ENCODE measurements at places on chromosomes 16 and 17.
A peak's percentile ranks its signal among the peaks of the same experiment; 100 is the strongest.

DNA sequence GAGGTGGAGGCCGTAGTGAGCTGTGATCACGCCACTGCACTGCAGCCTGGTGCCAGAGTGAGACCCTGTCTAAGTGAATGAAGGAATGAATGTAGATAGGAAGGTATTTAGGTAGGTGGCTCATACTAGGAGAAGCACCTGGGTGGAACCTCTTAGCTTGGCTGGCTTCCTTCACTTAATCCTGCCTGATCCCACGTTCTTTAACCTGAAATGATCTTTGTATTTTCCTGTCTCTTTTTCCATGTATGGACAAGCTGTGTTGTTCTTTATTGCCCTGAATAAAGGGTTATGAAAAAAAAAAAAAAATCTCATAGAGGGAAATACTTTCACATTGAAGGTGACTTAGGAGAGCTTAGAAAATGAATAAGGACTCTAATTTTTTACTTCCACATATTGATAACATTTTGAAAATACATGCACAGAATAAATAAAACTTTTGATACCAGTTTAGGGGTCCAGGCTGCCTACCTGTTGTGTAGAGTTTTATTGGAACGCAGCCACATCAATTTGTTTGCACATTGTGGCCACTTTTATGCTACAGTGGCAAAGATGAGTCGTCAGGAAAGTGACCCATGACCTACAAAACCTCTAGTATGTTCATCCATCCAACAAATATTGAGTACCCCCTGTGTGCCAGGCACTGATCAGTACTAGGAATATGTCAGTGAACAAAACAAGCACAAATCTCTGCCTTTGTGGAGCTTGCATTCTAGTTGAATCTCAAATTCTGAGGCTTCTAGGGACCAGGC lies 44.6 kb downstream of the VPS35L start:
- no peak for DNase-seq

DNA sequence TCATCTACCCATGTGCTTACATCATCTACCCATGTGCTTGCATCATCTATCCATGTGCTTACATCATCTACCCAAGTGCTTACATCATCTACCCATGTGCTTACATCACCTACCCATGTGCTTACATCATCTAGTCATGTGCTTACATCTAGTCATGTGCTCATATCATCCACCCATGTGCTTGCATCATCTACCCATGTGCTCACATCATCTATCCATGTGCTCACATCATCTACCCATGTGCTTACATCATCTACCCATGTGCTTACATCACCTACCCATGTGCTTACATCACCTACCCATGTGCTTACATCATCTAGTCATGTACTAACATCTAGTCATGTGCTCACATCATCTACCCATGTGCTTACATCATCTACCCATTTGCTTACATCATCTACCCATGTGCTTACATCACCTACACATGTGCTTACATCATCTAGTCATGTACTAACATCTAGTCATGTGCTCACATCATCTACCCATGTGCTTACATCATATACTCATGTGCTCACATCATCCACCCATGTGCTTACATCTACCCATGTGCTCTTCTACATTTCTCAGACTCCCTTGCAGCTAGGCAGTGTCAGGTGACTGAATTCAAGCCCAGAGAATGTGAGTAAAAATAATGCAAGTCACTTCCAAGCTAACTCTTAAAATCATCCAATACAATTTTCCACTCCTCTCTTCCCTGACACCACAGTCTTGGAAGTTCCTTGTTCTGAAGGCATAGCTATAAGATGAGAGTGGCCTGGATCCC lies 196.8 kb downstream of the CBLN1 start:
- DNase-seq, result no peak

GRCh38 chr16:3028716-3029319 lies 5.0 kb downstream of the THOC6 start:
- DNase-seq, result no peak

- peak; percentile 79 for DNase-seq
Observed at GRCh38 chr16:3007957-3008689, 4.6 kb upstream of the CLDN9 start.

DNA sequence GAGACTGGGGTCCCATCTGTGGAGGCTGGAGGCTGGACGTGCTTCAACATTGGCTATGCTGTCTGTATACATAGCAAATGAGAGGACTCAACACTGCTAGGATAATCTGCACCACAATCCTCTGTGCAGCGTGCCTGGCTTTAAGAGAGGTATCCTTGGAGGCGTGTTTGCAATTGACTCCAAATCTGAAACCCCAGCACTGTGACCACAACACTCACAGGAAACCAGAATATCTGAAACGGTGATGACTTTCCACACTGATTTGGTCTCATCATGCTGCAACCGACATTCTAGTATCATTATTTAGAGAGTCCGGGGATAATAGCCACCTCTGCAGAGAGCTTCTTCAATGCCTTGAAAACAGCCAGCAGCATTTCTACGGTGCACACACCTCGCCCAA lies 35.1 kb downstream of the TLE7 start:
- DNase-seq, result peak; percentile 25

GRCh38 chr16:88767546-88768070 lies 17.4 kb downstream of the PIEZO1 start:
- peak; percentile 39 for DNase-seq

GRCh38 chr16:57809276-57810196 lies 7.2 kb upstream of the KIFC3 start:
- DNase-seq, result no peak

GRCh38 chr16:10994571-10994970 lies 50.2 kb downstream of the CLEC16A start:
- no peak for DNase-seq

- no peak for DNase-seq
Observed at GRCh38 chr17:31824766-31825360, 34.2 kb downstream of the COPRS start.

DNA sequence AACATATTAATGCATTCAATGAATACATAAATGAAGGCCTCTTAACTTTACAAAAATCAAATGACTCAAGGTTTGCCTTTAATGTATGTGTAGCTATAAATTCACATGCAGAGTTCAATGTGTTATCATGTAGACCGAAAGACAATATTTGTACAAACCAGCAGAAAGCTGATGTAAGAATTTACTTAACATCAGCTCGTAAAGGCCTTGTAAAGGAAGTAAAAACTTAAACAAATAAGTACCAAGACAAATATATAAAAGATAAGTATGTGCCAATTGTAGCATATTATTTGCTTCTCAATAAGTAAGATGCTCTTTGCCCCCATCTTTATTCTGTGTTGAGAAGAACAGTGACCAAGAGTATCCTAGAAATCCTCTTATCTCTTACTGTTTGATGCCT lies 105.7 kb downstream of the SYCE1L start:
- DNase-seq, result no peak

- DNase-seq, result no peak
Observed at GRCh38 chr17:44548376-44549230, 8.7 kb upstream of the FZD2 start.

- DNase-seq, result peak; percentile 29
Observed at GRCh38 chr16:81939164-81940056, 71.9 kb downstream of the SDR42E1 start.

DNA sequence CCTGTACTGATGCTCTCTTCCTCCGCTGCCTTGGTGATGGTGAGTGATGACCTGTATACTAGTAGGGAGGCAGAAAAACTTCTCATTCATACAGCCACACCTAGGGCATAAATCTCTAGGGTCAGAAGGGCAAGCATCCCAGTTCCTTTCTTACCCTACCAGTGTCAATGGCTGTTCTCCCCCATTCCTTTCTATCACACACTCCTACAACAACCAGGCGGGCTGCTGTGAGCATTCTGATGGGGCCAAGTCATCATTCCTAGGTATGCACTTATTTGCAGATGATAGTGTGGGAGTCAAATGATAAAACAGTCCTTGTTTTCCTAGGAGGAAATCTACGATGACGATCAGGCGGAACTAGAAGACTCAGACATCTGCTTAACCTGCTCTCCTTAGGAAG lies 14.0 kb upstream of the SLC6A4 start:
- DNase-seq, result no peak

- DNase-seq, result no peak
Observed at GRCh38 chr16:84471966-84472365, 32.5 kb downstream of the MEAK7 start.

GRCh38 chr16:68749432-68749831 lies 12.3 kb downstream of the CDH1 start:
- DNase-seq, result no peak

DNA sequence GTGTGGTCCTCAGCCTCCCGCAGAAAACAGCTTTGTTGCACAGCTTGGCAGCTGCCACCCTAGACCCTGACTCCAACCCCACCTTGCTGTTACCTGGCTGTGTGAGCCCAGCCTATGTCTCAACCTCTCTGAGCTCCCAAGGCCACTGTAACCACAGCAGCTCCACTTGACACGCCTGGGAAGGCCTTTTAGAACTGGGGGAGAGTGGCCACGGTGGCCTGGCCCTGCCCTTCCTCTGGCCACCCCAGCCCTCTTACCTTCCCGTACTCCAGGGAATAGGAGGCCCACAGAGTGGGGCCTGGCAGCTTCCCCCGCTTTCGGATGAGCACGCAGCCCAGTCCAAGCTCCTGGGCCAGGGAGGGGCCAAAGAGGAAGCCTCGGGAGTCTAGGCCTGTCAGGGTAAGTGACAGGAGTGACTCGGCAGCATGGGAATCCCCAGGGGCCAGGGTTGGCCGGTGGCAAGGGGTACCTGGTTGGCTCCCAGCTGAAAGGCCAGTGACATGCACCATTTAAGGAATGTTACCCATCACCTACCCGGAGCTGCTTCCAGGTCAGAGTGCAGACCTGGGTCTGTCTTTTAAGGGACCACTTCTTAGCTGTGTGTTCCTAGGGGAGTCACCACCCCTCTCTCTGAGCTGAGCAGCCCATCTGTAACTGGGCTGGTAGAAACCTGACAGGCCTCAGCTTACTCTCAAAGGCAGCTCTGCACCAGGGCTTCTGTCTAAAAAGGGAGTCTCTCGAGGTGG lies 1.4 kb downstream of the APRT start:
- DNase-seq, result peak; percentile 77

DNA sequence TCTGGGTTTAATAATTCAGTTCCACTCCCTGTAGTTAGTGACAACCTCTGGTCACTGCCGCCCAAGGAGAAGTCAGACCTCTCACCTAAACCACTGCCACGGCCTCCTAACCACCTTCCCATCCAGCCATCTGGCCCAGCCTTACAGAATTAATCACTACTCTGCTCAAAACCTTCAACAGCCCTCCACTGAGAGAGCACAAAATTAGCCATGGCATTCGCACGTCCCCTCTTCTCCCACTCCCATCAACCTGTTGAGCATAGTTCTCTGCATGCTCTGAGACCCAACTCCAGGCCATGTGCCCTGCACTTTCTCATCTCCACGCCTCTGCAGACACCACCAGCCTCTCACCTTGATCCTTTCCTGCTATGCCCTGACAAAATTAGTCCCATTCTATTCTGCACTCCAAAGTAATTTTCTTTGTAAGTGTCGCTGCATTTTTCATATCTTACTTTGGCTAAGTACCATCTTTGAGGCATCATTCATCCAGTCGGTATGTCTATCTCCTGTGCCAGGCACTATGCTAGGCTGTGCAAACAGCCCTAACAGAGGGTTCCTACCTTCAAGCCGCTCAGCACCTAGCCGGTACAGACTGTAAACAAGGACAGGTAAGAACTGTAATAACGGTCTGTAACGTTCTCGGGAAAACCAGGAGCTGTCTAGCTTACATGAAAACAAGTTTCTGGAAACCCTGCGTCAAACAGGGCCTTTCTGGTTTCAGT lies 963 bp downstream of the COPRS start:
- peak; percentile 35 for DNase-seq

DNA sequence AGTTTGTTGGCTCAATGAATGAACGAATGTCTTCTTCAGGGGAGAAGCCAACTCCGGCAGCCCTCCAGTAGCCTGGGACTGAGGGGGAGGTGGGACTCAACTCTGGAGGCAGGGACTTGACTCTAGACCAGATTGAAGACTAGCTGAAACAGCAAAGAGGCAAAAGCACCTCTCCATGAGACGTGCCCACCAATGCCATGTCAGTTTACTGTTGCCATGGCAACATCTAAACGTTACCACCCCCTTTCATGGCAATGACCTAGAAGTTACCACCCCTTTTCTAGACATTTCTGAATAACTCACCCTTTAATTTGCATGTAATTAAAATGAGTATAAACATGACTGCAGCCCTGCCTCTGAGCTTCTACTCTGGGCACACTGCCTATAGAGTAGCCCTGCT lies 91.8 kb downstream of the ASIC2 start:
- no peak for DNase-seq

DNA sequence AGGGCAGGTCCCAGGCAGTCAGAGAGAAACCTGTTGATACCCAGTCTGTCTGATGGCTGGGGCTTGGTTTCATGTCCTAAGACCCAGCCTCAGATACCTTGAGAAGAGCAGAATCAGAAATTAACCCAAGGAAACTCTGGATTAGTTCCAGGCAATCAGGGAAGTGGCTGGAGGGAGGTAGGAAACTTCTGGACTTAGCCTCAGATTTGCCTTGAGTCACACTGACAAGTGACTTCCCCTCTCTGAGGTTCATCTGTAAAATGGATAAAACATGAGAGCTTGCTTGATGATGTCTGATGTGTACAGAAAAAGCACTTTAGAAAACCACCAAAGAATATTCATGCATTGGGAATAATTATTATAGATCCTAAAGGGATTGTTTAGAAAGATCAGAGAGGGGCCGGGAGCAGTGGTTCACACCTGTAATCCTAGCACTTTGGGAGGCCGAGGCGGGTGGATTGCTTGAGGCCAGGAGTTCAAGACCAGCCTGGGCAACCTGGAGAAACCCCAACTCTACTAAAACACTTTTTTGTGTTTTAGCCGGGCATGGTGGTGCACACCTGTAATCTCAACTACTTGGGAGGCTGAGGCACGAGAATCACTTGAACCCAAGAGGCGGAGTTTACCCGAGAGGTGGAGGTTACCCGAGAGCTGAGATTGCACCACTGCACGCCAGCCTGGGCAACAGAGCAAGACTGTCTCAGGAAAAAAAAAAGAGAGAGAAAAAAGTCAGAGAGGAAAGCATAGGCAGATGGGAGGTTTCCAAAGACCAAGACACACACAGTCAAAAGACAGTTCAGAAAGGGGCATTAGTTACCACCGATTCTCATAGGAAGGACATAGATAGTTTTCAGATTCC lies 3.8 kb downstream of the CIITA start:
- no peak for DNase-seq

GRCh38 chr16:19085679-19086200 lies 18.3 kb downstream of the COQ7 start:
- DNase-seq, result peak; percentile 93

DNA sequence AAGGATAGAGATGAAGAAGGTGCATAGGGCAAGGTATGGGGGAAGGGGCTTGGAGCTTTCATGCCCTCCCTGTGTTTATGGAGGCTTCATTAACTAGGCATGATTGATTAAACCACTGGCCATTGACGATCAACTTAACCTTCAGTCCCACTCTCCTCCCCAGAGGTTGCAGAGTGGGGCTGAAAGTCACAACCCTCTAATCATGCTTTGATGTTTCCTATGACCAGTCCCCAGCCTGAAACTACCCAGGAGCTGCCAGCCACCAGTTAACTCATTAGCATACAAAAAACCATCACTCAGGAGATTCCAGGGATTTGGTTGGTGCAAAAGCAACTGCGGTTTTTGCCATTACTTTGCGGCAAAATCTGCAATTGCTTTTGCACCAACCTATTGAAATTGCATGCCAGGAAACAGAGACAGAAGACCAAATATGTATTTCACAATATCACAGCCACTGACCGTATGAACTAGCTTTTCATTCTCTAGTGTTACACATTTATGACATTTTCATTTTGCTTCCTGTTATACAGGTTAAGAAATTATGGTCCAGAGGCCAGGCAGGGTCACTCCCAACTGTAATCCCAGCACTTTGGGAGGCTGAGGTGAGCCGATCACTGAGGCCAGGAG lies 5.4 kb downstream of the GFOD2 start:
- DNase-seq, result no peak

Data from hematopoietic multipotent progenitor cell treated with erythropoietin and hydrocortisone succinate and interleukin-3 and kit ligand, for 4 days (in vitro differentiated cells).